ENCODE measurements at places on chromosomes 11 and 22.

DNA sequence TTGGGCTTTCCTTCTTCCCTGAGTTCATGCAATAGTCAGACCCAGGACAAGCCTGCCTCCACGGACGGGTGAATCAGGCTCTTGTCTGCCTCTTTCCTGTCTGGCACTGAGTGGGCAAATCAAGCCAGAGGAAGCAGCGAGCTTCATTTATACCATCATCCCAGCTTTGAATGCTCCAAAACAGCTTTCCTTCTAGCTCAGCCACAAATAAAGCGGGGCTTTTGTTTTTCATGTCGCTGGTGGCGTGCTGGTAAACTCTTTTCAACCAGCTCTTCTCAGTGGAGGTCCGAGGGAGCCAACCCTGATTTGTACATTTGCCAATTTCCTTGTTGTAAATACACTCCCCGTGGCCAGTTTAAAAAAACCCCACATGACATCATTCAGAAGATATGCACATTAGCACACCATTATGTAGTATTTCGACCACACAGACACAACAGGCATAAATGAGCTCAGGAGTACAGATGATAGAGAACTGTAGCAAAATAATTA is 8.6 kb downstream of the C11orf91 start:
- no peak for DNase-seq

- DNase-seq: no peak
Measured at GRCh38 chr22:28239941-28240340, 320.9 kb upstream of the PITPNB start.

DNA sequence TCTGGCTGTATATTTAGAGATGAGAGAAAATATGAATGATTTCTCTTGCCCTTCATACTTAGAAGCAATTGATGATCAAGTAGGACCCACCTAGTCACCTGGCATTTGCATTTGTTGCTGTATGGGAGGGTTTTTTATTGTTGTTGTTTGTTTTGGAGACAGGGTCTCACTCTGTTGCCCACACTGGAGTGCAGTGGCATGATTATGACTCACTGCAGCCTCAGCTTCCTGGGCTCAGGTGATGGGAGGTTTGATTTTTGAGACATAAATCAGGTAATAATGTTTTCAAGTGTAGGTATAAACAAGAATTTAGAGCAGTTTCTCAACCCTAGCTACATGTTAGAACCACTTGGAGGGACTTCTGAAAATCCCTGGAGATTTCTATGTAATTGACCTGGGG is 63.0 kb downstream of the TNRC6B start:
- DNase-seq: peak; percentile 39

DNA sequence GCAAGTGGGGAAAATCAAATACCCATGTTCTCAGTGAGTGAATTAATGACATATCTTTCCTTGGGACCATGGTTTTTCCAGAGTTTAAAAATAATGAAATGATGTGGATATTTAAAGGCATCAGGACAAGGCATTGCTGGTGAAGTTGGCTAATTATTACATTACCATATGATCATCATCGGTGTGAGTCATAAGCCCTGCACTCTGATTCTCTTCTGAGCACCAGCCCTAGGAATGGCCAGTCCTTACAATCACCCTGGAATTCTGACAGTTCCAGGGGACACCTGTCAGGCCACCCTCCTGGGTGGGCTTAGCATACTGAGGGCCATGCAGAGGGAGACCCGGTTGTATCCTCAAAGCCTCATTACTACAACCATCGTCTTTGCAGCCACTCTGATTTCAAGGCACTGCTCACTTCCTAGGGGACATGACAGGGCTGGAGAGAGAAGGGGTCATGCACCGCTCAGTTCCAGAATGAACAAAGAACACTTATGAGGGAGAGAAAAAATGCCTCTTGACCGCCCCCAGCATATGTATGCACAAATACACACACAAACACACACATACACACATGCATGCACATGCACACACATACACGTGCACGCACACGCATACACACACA is 365.0 kb downstream of the MIAT start:
- DNase-seq: no peak

- no peak for DNase-seq
Measured at GRCh38 chr22:46659791-46660186, 39.6 kb downstream of the GRAMD4 start.

DNA sequence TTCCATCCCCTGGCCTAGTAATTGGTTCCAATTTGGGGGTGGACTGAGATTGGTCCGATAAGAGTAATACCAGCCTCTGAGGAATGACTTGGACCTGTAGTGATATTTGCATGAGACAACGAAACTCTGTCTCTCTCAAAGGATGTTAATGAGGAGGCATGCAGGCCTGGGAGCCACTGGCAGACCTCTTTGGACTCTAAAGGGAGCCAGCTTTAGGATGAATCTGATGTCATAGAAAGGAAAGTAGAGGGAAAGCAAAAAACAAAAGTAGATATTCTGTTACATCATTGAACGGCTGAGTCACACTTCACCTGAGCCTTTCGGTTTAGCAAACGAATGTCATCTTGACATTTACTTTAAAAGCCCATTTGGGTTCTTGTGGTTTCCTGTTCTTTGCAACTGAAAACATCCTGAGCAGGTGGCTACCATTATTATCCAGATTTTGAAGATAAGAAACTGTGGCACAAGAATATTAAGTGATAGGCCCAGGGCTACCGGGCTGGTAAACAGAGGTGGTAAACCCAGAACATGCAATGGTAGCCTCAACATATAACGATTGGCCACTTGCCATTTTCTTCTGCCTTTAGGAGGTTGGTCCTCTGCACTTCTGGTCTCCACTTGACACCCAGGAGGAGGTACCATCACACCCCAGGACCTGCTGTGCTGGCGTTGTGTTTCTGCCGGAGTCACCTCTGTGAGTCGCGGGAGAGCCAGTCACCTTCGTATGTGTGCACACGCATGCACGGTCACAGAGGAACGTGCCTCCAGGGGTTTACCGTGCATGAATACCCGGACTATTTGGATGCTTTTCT is 42.7 kb downstream of the RTL6 start:
- peak; percentile 56 for DNase-seq

GRCh38 chr11:73154178-73154577 is 12.1 kb upstream of the FCHSD2 start:
- DNase-seq: peak; percentile 16

GRCh38 chr11:116582571-116582970 is 190.2 kb downstream of the BUD13 start:
- DNase-seq: no peak

GRCh38 chr22:19466126-19466716 is 12.8 kb downstream of the UFD1 start:
- no peak for DNase-seq

DNA sequence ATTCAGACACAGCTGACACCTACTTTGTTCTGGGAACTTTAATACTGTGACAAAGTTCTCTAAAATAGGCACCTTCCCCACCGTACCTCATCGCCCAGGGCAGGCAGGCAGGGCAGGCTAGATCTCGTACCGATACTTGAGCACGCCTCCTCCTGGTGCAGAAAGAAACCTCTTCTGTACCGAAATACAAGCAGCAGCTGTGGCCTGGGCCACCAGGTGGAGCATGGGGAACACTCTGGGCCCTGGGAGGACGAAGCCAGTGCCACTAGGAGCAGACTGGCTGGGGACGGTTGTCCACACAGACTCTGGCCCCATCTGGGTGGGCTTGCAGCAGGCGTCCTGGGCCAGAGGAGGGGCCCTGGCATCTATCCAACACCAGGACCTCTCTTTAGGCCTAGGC is 12.8 kb downstream of the PMM1 start:
- DNase-seq: peak; percentile 20

- DNase-seq: no peak
Measured at GRCh38 chr22:17272511-17272991, 53.3 kb upstream of the ADA2 start.

DNA sequence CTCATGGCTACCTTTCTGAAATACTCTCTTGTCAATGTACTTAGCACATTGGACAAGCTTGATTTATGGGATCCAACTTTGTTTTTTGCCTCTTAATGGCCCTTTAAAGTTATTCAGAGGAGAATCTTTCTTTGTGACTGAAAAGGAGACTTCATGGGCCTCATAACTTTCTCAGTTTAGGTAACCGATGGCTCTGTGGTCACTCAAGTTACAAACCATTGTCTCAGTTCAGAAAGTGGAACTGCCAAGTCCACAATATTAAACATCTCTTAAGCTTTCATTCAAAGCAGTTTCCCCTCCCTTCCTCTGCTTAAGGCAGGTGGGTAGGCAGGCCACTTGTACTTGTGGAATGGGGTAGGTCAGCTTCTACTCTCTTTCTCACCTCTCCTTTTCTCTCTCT is 12.3 kb upstream of the ARL14EP start:
- DNase-seq: no peak

GRCh38 chr11:15153231-15153630 is 38.5 kb downstream of the INSC start:
- DNase-seq: no peak

GRCh38 chr11:111939836-111940604 is 2.9 kb downstream of the DIXDC1 start:
- no peak for DNase-seq

DNA sequence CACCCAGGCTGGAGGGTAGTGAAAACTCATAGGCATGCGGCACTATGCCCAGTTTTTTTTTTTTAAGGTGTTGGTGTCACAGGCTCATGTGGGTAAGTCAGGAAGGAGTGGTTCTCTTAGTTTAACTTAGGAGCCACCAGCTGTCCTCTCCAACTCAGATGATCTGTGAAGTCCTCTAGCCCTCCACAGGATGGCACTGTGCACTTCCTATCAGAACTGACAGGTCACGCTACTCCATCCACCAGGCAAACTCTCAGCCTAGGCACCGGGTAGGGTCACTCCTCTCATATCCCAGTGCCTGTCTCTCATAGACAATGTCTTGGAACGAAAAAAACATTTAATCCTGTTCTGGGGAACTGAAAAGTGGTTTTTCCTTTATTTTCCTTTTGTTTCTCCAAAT is 16.5 kb downstream of the NAP1L4 start:
- DNase-seq: peak; percentile 41

- DNase-seq: no peak
Measured at GRCh38 chr11:7522121-7522520, 8.3 kb downstream of the PPFIBP2 start.

DNA sequence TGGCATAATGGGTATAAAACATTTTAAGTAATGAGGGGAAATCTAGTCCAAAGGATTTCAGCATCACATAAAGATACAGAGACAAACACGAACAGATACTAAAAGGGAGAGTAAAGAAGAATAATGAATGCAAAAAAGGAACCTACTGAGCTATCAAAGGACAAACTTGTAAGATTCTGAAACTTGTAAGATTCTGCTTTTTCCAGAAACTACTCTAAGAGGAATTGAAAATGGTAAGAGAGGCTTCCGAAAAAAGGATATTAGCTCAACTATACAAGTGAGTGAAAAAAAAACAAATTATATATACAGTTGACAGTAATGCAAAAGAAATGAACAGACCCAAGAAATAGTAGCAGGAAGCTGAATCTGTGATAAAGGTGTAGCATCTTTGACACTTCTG is 37.7 kb downstream of the POLD3 start:
- DNase-seq: no peak

- DNase-seq: no peak
Measured at GRCh38 chr11:78325274-78325781, 92.3 kb downstream of the GAB2 start.

DNA sequence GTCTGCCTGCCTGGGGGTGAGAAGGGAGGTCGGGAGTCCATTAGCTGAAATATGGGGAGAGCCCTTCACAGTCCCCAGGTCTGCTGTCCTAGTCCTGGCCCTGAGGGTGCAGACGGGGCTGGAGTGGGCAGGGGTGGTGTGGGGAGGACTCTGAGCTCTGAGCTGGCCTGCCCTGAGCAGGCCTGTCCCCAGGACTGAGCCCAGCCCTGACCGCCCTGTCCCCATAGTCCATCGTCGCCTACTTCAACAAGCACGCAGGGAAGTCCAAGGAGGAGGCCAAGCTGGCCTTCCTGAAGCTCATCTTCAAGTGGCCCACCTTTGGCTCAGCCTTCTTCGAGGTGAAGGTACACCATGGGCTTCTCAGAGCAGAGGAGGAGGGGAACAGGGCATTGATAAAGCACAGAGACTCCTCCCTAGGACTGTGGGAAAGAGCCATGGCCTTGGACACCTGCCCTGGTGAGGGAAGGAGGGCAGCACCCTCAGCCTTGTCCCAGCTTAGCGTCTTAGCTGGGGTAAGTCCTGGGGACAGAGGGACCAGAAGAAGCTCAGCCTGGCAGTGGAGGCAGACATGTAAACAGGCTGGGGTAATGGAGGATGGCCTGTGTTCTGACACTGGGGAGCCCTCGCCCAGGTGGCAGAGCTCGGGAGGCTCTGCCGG is 83.7 kb downstream of the MYO7A start:
- no peak for DNase-seq

DNA sequence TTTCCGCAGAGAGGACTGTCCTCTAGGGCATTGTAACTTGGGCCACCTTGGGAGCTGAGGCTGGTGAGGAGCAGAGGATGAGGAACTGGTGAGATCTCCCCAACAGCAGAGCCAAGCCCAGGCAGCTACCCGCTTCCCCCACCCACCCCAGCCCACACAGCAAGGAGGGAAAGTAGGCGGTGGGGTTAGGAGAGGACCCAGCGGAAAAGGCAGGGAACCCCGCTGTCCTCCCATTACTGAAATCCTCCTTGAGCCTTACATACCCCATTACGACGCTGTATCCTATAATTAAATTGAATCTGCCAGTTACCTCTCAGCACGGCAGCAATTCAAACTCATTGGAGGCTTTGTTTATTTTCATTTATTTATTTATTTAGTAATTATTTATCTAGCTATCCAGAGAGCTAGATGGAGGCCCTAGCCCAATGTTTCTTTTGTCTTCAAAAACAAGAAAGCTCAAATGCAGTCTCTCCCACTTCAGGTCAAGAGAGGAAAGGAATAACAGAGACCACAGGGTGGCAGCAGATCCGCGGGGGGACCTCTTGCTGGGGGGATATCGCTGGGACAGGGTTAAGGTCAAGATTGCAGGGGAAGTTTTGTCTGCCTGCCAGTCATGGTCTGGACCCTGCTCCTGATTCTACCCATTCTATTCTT is 218.0 kb downstream of the ST3GAL4 start:
- no peak for DNase-seq

DNA sequence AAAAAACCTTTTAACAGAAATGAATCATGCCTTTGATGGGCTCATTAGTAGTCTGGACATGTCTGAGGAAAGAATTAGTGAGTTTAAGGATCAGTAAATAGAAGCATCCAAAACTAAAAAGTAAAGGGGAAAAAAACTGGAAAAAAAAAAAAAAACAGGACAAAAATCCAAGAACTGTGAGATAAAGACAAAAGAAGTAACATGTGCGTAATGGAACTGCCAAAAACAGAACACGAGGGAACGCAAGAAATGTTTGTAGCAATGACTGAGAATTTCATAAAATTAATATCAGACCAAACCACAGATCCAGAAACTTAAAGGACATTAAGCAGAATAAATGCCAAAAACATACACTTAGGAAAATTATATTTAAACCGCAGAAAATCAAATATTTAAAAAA is 77.4 kb downstream of the MS4A13 start:
- no peak for DNase-seq

- no peak for DNase-seq
Measured at GRCh38 chr11:128151338-128151737, 436.0 kb downstream of the ETS1 start.

- no peak for DNase-seq
Measured at GRCh38 chr11:64536396-64536941, 54.6 kb upstream of the SLC22A12 start.

- DNase-seq: no peak
Measured at GRCh38 chr11:29251738-29252137, 765.1 kb downstream of the KCNA4 start.
